Body of pancreas (tissue), 4 donors: ENCODE measurements at places on chromosomes 6 and 20. TPM values are rescaled to one million over a fixed set of nuclear protein-coding genes. Genes with fewer than 3 reads are reported as not detected.

ADGRB3 gene
- total RNA-seq, result 1.3 TPM

TMEM217 gene
- not detected for total RNA-seq

TLDC2 gene
- not detected for total RNA-seq

METTL24 gene
- total RNA-seq, result 4.0 TPM

CST7 gene
- 4.0 TPM for total RNA-seq

WFDC2 gene
- 11.9 TPM for total RNA-seq
